ENCODE measurements at places on chromosomes 1 and 21.

GRCh38 chr1:56304975-56305374, 274.4 kb downstream of the PLPP3 start:
- DNase-seq: no peak

- DNase-seq: no peak
Observed at GRCh38 chr1:86502721-86503405, 34.1 kb downstream of the CLCA1 start.

- no peak for DNase-seq
Observed at GRCh38 chr1:20375563-20375962, 84.9 kb downstream of the VWA5B1 start.

DNA sequence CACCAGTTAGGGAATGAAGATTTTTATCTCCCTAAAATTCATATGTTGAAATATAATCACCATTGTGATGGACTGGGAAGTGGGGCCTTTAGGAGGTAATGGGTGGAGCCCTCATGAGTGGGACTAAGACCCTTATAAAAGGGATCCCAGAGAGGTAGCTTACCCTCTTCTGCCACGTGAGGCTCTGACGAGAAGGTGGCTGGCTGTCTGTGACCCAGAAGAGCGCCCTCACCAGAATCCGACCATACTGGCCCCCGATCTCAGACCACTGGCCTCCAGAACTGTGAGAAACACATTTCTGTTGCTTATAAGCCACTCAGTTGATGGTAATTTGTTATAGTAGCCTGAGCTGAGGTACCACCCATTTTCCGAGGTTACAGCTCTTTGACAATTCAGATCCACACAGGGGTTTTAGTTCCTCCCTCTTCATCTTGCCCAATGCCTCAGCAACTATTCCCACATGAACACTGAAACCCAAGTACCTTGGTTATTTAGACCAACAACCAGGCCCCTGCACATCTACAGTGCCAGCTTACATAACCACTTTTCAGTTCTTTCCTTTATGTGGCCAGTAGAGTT, 27.6 kb upstream of the HUNK start:
- DNase-seq: no peak

DNA sequence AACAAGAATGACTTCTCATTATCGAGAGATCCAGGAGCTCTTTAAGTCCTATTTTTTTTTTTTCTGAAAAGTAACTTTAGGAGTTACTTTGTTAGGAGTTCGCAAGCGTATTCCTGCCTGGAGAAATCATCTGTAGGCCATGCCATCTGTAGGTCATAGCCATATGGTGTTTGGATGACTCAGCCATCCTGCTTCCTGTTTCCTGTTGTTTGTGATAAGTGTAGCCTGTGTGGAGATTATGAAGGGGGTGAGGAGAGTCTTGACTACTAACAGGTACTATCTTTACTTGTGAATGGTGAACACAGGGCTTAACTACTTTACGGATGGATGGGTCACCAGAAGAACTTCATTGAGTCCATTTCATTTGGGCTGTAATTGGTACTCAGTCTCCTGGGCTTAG, 327.2 kb downstream of the PTPRU start:
- no peak for DNase-seq

- DNase-seq: no peak
Observed at GRCh38 chr1:35171579-35171978, 21.4 kb downstream of the SFPQ start.

DNA sequence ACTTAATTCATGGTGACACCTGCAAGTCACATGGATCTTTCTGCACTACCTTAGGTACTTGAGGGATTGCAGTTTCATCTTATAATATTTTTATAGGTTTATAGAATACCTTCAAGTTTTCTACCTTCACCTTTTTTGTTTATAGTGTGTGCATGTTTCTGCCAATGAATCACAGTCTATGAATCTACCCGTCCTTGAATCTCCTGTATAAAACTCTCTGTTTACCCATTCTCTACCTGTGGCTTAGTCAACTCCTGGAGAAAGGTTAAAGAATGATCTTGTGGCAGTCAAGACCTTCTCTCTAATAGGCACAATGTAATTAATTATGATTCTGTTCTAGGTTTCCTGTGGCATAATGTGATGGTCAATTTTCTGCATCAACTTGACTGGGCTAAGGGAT, 3.2 kb upstream of the GSTM2 start:
- DNase-seq: no peak

DNA sequence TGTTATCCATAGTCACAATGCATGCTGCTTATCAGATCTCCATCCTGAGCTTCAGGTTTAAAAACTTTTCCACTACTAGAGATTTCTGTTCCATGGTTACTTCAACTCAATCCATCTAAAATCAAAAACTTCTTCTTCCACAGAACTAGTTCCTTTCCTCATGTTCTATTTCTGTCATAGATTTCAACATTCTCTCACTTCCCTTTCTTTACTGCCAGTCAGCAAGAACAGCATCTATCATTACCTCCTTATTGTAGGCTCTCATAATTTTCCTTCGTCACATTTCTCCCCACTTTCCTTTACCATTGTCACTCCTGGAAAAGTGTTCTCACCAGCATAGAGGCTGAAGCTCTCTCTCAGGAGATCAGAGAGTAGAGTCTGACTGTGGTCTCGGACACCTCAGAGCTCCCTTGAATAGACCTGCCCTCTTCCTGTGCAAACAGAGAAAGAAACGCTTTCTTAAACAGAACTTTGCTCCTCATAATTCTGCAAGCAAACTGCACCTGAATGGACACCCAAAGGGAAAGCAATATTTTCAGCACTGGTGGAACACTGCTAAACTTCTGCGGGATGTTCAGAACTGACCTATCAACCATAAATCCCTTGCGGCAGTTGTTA, 48.7 kb upstream of the KIRREL1 start:
- DNase-seq: no peak

GRCh38 chr1:115706587-115707425, 61.7 kb downstream of the CASQ2 start:
- no peak for DNase-seq

DNA sequence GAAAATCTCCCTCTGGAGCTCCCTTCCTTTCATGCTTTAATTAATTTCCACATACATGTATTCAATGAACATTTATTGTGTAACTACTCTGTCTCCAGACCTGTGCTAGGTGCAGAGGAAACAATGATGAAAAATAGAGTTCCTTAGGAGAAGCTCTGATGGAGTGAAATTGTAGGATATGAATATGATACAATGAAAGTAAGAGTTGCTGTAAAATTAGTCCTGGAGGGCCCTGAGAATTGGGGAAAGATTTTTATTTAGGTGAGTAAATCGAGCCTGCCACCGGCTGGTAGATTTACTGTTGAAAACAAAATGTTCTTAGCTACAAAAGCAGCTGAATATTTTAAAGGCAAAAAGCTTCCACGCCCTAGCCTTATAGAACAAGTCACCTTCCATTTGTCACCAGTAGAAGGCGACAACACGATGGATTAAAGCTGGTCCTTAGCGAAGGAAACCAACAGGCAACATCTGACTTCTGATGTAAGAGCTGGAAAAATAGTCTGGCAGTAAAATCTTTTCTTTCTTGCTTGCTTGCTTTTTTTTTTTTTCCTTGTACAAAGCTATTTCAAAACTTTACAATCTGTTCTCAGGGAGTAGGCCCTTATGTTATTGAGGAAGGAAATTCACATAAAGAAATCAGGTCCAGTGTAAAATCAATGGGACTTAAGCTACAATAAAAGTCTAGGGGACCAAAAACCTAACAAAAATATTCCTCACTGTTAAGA, 82.0 kb upstream of the ROR1 start:
- peak; percentile 13 for DNase-seq

DNA sequence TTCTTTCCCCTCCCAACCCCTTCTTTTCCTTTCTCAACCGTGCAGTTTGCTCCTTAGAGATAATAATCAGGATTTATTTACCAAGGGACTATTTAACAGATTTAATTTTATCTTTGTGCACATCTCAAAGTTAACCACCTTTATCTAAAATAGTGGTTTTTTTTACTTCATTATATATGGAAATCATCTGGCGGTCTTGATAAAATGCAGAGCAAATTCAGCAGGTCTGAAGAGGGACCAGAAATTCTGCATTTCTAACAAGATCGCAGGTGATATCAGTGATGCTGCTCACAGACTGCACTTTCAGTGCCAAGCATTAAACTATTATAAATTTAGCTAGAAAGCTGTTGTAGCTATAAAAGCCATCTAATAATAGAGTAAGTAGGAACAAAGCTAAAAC, 83.4 kb upstream of the NEGR1 start:
- no peak for DNase-seq

DNA sequence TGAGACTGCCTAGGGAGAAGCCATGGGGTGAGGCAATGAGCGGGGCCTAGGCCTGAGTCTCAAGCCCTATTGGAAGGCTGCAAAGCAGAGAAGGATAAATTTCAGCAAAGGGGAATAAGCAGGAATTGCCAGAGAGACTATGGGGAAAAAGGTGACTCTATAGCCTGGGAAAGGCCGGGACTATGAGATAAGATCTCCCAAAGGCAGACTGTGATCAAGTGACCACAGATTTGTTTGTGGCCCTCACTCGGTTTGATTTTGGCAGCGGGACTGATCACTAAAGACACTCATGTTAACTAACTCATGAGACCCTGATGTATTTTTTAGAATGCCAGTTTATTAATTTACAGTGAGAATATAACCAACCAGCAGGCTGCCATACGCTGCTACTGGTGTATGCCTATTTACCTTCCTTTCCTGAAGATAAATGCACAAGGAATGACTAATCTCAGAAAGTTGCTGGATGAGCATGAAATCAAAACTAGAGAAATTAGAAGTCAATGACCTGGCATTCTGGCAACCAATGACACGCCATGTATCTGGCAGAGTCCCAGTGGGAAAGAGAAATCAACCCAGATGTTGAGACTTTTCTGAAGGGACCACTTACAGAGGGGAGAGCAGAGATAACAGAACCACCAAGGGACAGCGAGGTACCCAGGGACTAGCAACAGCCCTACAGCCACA, 4.3 kb downstream of the HSF2BP start:
- DNase-seq: no peak

GRCh38 chr1:67970088-67970487, 80.3 kb downstream of the DIRAS3 start:
- DNase-seq: no peak

GRCh38 chr1:209556162-209556690, 27.3 kb upstream of the CAMK1G start:
- DNase-seq: no peak

DNA sequence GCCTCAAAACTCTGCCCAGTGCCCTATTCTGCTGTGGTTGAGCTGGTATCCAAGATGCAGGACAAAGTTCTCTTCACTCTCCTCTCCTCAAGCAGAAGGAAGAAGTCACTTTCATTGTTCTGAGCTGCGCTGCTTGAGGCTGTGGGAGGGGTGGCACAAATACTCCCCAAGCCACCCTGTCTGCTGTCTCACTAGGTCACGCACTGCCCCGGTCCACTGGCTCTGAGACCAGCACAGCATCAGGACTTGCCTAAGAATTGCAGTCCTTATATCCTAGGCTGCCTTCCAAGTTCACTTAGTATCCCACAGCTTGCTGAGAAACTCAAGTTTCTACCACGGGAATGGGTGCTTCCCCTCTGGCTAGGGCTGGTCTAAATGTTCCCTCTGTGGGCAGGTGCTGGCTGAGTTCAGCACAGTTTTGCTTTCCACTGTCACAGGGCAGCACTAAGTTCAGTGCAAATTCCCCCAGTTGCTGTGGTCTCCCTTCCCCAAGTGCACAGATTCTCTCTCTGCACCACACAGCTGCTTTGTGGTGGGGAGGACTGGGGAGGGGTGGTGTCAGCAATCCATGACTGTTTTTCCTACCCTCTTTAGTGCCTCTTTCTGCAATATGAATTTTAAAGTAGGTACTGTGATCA, 32.4 kb downstream of the SLC9C2 start:
- DNase-seq: no peak

GRCh38 chr1:97137862-97138514, 416.4 kb downstream of the PTBP2 start:
- DNase-seq: no peak

DNA sequence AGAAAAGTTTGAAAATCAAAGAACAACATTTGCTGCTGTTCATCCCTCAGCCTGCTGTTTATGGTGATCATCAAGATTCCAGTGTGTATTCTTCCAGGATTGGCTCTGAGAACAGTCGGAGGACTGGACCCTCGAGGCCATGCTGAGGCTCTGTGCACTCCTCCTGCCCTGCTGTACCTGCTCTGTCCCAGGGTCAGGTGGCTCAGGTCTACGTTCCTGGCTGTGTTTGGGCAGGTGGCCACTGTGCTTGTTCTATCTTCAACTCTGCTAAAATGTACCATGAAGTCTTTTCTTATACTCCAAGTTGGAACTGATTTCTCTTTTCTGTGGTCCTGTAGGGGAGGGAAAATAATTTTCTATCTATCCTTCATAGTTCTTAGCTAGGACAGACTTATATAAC, 175.9 kb downstream of the RWDD3 start:
- no peak for DNase-seq

GRCh38 chr1:147636314-147636713, 34.0 kb downstream of the ACP6 start:
- no peak for DNase-seq

DNA sequence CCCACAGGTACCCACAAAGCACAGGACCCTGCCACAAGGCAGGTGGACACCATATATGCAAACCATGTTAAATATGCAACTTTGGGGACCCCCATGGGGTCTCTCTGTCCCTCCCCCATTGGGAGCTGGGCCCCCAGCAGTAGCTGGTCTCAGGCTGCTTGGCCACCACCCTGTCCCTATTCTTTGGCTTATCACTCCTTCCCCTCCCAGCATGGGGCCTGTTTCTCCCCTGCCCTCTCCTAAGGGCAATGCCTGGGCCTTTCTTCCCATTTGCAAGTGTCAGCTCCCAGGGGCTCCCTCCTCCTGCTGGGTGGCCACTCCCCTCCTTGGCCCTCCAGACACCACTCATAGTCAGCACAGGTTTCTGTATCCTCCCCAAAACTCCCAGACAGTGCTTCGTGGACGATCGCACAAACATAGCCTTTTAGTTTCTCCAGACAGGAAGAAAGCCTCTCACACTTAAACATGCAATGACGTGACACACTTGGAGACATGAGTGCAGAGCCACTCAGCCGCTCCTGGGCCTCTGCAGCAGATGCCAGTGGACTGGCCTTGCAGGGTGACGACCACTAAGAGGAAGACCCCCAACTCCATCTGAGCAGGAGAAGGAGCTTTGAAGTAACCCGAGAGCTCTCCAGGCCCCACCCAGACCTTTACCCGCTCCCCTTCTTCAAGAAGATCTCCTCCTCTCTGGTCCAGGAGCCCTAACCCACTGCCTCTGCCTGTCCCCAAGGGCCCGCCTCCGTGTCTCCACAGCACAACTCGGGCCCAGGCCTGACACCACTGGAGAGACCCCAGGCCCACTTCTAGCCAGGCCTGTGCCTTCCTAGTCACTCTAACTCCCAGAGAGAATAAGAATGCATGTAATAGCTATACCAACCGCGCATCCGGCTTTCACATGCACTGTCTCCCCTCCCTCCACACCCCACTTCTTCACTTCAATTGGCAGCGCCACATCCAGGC, 22.9 kb downstream of the CITED4 start:
- no peak for DNase-seq

DNA sequence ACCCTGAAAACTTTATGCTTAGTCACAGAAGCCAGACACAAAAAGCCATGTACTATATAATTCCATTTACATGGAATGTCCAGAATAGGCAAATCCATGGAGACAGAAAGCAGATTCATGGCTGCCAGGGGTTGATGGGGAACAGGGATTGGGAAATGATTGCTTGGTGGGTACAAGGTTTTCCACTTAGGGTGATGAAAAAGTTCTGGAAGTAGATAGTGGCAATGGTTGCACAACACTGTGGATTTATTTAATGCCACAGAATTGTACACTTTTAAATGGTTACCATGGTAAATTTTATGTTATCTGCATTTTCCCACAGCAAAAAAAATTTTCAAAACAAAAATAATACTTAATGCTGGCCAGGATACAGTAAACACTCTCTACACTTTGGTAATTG, 40.6 kb downstream of the ENAH start:
- DNase-seq: no peak
